ENCODE measurements at places on chromosomes 1 and 21. TPM values are rescaled to one million over a fixed set of nuclear protein-coding genes. Genes with fewer than 3 reads are reported as not detected.

DNA sequence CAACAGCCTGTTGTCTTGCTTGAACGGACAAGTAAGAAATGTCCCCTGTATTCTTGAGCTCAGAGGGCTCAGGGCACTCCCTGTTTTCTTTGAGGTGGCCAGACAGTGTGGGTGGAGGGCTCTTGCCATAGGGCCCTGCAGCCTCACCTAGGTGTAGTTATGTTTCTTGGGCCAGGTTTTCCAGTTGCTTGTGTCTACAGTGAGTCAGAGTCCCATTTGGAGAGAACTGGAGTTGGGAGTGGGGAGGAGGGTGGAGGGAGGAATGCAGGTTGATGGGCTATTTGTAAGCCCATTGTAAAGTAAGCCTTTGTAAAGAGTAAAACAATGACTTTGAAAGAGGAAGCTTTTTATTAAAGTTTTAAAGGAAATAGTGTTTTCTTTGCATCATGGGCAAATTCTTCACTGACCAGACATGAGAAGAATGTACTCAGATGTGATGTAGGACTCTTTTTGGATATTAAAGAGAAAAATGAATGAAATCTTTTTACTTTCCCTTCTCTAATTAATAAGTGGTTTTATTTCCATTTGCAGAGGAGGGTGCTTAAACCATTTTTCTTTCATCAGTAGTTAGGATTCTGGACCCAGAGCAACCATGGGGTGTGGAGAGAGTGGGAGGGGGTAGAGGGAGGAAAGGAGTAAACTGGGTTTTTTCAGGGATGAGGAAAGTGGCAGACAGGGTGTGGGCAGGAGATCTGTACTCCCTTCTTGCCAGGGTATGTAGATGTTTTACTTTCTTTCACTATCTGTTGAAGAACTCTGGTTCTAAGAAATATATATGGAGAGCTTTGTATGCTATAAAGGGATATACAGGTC lies 45.1 kb upstream of the MACF1 start:
- DNase-seq, result no peak

FMO4 gene
- total RNA-seq, result 17.2 TPM

MCOLN3 gene
- 0.20 TPM for total RNA-seq

GRCh38 chr1:229941160-229941559 lies 125.9 kb upstream of the GALNT2 start:
- DNase-seq, result no peak

- DNase-seq, result no peak
Observed at GRCh38 chr1:24714859-24715520, 30.3 kb upstream of the CLIC4 start.

NUDT4B gene
- total RNA-seq, result 3.4 TPM

COL6A1 gene
- total RNA-seq, result 48.3 TPM

DNA sequence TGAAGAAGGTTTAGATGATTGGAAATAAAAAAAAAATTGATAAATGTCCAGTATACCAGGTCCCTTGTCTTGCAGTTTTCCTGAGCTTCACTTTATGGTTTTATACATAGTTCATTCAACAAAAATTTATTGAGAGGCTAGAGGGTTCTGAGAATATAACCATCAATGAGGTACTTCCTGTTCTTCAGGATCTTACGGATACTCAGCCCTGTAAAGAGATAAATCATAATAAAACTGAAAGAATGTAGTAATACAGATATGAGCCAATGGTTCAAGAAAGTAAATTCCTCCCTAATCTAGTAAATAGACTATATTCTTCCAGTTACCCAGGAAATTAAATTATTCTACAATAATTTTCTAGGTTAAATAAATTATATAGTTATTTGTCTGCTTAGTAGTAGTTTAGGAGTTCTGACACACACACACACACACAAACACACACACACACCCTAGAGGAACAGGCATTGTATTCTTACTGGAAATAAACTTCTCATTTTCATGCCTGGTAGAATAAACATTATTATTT lies 70.4 kb upstream of the HMCN1 start:
- DNase-seq, result no peak

DNA sequence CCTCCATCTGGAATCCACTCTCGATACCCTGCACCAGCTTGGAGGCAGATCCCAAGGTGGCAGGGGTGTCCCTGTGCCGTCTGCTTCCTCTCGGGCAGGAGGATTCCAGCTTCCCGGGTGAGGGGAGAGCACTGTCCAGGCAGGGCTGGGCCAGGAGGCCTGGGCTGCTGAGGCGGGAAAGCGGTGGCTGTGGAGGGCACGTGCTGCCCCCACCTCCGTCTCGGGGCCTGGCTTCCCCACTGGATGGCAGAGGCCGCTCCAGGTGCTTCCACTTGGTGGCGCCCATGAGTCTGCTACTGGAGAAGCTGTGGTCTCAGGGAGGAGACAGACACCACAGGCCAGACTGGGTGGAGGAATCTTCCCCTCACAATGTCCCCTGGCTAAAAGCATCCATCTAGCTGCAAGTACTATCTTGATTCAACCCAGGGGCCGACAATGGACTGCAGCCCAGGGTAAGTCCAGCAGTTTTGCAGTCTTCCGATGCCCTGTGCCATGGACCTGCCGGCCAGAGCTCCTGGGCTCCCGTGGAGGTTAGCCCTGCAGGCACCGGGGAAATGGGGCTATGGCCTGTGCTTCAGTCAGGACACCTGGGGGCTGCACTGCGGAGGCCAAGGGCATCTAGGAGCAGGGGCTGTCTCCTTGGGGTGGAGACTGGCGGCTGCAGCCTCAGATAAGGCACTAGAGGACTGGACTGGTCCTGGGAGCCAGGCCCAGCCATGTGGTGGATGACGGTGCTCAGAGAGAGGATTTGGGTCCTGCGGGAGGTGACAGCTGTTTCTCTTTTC lies 41.3 kb upstream of the EIF4G3 start:
- DNase-seq, result peak; percentile 31

DNA sequence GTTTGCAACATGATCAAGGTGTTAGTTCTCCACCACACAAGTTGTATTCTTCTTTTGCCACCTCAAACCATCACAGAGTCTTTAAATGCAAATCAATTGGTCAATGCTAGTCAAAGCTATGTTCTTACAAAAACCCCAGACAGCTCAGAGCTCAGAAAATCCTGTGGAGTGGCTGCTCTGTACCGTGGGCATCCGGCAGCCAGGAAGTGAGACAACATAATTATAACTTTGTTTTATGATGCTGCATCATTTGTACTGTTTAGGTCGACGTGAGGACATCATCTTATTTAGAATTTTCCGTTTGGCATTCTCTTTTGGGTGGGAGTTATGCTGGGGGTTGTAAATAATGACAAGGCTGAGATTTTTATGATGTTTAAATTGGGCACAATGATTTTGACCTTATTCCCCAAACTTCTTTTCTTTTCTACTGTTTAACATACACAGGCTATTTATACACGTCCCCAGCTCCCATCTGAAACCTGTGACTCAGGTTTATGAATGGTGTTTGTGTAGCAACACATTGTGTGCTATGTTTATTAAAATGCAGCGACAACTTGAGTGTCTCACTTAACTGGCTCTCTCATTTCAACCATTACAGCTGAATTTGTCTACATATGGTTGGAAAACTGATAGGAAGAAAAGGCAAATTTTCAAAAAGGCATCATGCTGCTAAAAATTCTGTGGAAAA lies 124.0 kb downstream of the CNIH3 start:
- no peak for DNase-seq

DNA sequence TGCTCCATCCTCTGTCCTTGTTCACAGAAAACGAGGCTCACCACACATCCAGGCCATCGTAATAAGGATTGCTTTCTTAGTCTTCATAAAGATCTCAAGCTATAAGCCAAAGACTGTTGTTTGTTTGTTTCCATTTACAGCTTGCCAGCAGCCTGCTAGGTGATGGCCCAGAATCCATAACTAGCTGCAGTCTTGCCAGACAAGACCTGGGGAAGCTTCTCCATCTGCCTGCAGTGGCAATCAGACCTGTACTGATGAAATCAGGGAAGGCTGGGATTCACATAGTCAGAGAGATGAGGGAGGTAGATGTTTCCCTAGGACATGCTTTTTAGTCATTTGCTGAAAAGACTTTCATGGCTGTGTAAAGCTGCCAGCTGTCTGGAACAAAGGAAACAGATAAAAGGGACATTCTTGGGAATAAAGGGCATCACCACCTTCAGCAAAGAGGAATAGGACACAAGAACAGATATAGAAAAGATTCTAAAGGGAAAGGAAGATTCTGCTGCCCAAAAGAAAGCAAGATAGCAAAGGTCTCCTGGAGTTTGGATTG lies 51.0 kb downstream of the MT1HL1 start:
- no peak for DNase-seq

- no peak for DNase-seq
Observed at GRCh38 chr1:197180252-197180878, 33.9 kb upstream of the ASPM start.

GRCh38 chr1:36114371-36114770 lies 10.7 kb downstream of the COL8A2 start:
- no peak for DNase-seq

RXRG gene
- not detected for total RNA-seq

DNA sequence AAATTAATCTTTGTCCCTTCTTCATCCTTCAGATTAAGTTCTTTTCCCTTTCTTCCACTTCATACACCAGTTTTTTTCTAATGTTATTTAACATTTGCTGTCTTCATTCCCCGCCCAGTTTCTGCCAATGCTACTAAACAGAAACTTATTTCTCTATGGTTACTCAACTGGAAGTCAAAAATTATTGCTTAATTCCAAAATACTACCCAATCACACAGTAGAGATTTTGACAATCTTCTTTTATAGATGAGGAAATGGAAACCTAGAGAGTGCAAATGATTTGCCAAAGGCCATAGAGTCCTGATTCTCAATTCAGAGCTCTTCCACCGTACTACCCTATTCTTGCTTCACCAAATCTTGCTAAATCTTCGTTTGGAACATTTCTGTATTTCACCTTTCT lies 58.1 kb upstream of the SH3GLB1 start:
- no peak for DNase-seq

GRCh38 chr1:113542221-113542701 lies 151.9 kb downstream of the MAGI3 start:
- no peak for DNase-seq

DNA sequence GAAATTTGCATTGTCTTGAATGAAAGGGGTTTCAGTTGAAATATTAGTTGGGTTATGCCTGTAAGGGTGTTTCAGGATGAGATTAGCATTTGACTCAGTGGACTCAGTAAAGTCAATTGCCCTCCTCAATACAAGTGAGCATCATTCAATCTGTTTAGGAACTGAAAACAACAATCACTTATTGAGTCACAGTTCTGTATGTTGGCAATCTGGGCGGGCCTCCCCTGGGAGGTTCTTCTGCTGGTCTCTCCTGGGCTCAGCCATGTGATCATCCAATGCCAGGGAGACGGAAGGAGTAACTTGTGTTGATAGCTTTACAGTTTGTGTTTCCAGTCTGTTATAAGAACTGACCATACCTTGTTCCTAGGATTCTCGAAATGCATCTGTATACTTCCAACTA lies 262.9 kb upstream of the RUNX1 start:
- no peak for DNase-seq

GRCh38 chr1:46067652-46068051 lies 64.8 kb downstream of the PIK3R3 start:
- no peak for DNase-seq

GRCh38 chr1:97524211-97524610 lies 396.6 kb downstream of the DPYD start:
- no peak for DNase-seq

JAM2 gene
- 1.3 TPM for total RNA-seq

CLEC20A gene
- total RNA-seq, result not detected

DNA sequence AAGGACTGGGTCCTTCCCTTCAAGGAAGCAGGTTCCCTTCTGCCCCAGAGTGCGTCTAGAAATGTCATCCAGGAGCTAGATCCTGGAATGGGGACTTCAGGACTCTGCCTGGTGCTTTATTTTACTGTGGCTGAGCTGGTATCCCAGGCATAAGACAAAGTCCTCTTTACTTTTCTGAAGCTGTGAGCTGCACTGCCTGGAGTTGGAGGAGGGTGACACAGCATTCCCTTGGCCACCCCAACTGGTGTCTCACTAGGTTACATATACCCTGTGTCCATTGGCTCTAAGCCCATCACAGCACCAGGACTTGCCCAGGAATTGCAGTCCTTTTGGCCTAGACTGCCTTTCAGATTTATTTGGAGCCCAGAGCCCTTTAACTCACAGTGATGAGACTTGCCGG lies 41.8 kb upstream of the CD55 start:
- no peak for DNase-seq

DNA sequence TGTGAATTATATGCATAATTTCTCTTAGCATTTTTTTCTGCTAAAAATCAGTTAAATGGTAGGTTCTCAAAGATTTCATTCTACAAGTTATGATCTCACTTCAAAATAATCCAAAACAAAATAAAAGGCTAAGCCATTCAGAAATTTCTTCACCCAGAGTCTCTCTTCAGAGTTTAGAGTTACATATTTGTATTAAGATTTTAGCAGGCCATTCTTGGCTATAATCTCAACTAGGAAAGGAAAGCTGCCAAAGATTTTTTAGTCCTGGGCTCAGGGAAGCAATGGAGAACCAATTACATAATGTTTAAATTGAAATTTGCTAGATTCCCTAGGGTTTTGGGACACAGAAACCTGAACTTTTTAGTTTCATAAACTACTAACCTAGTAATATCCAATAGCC lies 245.0 kb downstream of the USH2A start:
- DNase-seq, result no peak

DNA sequence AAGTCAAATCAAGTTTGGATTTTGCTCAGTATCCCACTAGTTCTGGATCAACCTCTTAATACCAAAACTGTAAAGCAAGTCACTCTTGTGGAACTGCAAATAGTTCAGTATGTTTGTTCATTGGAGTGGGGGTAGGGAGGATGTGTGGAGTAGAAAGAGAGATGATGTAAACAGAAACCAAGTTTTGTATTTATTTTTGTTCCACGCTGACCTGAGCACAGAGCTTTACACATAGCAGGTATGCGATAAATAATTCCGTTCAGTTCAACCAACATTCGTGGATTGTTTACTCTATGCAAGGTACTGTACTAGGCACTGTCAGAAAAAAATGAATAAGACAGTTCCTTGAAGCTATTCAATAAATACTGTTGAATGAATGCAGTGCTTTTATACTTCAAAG lies 4.5 kb upstream of the ZNF644 start:
- no peak for DNase-seq

GRCh38 chr1:186681801-186682200 lies 1.6 kb upstream of the PTGS2 start:
- DNase-seq, result no peak

DNA sequence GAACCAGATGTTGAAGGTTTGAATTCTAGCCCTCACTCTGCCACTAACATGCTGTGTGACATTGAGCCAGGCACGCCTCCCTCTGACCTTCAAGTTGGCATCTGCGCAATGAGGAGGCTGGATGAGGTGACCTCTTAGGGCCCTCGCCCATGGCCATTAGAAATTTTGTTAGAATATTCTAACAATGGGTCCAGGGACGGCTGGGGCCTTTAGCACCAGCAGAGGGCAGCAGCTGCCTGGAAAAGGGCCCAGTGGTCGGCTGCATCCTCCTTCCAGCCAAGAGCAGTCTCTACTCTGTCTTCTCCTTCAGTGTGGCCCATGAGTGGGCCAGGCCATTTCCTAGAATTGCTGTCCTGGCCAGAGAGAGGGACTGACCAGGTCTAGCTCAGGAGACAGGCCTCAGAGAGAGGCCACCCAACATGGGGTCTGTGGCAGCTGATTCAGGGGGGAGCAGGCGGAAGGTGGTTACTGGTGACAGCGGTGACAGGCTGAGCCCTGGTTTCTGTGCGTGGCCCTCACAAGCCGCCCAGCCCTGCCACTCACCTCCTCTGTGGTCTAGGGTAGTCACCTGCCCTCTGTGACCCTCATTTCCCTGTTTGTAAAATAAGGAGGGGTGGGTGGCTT lies 101.3 kb upstream of the ACTL8 start:
- DNase-seq, result no peak

- DNase-seq, result no peak
Observed at GRCh38 chr1:80540596-80540995, 1260.1 kb upstream of the ADGRL2 start.

GRCh38 chr1:110434946-110435345 lies 16.0 kb upstream of the PROK1 start:
- DNase-seq, result no peak
